CD8-positive, alpha-beta T cell (primary cell): ENCODE measurements at places on chromosomes 6 and 20. TPM values are rescaled to one million over a fixed set of nuclear protein-coding genes. Genes with fewer than 3 reads are reported as not detected.

Gene NRN1
- 0.57 TPM for total RNA-seq

Gene PAX1
- total RNA-seq, result not detected

Gene CYP39A1
- total RNA-seq, result not detected

Gene STX11
- 17.7 TPM for total RNA-seq

Gene CEP57L1
- 3.7 TPM for total RNA-seq

Gene CDC40
- 36.7 TPM for total RNA-seq

Gene CAGE1
- 0.33 TPM for total RNA-seq

Gene SLC22A16
- not detected for total RNA-seq

Gene TNFRSF6B
- total RNA-seq, result 3.0 TPM

Gene ZNF334
- total RNA-seq, result 0.14 TPM

Gene C20orf202
- total RNA-seq, result not detected

Gene FOXC1
- total RNA-seq, result not detected

Gene DACT2
- total RNA-seq, result not detected

Gene EDN1
- 0.95 TPM for total RNA-seq

Gene BPIFB2
- not detected for total RNA-seq

Gene NMBR
- not detected for total RNA-seq

Gene PLEKHG1
- 3.3 TPM for total RNA-seq
